ENCODE measurements at places on chromosomes 1 and 21.
A peak's percentile ranks its signal among the peaks of the same experiment; 100 is the strongest.

- no peak for DNase-seq
Measured at GRCh38 chr1:112686835-112687234, 12.4 kb downstream of the MOV10 start.

GRCh38 chr1:204989266-204990058, 53.5 kb upstream of the CNTN2 start:
- DNase-seq = peak; percentile 47

DNA sequence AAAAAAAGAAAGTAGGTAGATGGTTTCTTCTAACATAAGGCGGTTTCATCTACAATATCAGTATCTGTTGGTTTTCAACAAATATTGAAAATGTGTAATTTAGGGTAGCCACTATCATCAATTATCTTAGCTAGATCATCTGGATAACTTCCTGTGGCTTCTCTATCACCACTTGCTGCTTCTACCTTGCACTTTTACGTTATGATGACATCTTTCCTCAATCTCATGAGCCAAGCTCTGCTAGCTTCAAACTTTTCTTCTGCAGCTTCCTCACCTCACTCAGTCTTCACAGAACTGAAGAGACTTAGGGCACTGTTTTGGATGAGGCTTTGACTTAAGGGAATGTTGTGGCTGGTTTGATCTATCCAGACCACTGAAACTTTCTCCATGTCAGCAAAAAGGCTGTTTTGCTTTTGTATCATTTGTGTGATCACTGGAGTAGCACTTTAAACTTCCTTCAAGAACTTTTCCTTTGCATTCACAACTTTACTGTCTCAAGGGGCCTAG, 144.9 kb upstream of the HP1BP3 start:
- no peak for DNase-seq

DNA sequence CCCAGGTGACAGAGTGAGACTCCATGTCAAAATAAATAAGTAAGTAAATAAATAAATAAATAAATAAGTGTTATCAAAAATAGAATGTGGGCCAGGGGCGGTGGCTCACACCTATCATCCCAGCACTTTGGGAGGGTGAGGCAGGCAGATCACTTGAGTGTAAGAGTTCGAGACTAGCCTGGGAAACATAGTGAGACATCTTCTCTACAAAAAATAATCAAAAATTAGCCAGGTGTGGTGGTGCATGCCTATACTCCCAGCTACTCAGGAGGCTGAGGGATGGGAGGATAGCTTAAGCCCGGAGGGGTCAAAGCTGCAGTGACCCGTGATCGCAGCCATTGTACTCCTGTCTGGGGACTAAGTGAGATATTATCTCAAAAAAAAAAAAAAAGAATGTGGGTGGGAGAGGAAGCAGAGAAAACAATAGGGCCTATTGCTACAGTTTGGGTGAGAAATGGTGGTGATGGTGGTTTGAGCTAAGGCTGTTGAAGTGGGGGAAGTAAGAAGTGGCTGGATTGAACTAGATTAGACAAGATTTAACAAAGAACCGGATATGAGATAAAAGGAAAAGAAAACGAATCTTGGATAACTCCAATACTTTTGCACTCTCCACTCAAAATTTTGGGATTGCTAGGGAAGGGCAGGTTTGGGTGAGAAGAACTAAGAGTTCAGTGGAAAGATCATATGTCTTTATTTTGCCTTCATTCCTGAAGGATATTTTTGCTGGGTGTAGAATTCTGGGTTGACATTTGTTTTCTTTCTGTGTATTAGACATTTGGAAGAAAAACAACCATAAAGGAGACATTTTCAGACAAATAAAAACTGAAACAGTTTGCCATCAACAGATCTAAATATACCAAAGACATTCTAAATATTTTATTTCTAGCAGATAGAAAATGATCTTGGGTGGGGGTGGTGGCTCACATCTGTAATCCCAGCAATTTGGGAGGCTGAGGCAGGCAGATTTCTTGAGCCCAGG, 57.1 kb upstream of the SPOCD1 start:
- DNase-seq = no peak

Data from NCI-H345 (cell line).